Stimulated activated CD4-positive, alpha-beta T cell treated with anti-CD3 and anti-CD28 coated beads, Interleukin-2, amount 100 ng/mL, for 4 hours (primary cell): ENCODE measurements at places on chromosomes 2 and 18.

- no peak for DNase-seq
These were observed 14.3 kb downstream of the ZNF142 start for GRCh38 chr2:218645126-218645525.

- DNase-seq = no peak
These were observed 647.7 kb downstream of the BCL11A start for GRCh38 chr2:59905731-59906130.

DNA sequence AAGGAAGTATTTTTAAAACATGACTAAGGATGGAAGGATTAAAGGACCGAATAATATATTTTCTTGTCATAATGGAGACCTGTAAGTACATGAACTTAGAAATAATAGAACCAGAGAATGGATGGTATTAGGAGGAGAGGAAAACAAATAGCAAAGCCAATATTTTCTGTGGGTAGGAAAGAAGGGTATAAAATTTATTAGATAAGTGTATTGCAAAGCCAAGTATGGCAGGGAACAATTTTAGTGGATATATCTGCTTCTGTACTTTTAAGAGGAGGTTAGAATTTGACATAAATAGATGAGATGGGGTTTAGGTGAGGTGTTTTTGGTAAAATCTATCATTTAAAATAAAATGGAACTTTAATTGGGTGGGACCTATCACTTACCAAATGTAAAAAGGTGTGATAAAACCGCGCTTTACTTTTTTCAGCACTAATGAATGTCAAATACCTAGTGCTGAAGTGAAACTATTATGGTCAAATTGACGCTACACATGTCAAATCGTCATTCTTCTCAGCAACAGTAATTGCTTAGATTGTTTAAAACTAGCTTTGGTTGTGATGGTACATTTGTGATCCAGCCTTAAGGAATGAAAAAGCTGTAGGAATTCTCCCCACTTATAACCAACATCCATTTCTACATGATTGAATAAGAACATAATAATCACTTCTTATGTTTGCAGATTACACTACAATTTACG is 78.1 kb upstream of the ZEB2 start:
- no peak for DNase-seq

GRCh38 chr2:142682528-142682927 is 194.9 kb upstream of the KYNU start:
- no peak for DNase-seq

DNA sequence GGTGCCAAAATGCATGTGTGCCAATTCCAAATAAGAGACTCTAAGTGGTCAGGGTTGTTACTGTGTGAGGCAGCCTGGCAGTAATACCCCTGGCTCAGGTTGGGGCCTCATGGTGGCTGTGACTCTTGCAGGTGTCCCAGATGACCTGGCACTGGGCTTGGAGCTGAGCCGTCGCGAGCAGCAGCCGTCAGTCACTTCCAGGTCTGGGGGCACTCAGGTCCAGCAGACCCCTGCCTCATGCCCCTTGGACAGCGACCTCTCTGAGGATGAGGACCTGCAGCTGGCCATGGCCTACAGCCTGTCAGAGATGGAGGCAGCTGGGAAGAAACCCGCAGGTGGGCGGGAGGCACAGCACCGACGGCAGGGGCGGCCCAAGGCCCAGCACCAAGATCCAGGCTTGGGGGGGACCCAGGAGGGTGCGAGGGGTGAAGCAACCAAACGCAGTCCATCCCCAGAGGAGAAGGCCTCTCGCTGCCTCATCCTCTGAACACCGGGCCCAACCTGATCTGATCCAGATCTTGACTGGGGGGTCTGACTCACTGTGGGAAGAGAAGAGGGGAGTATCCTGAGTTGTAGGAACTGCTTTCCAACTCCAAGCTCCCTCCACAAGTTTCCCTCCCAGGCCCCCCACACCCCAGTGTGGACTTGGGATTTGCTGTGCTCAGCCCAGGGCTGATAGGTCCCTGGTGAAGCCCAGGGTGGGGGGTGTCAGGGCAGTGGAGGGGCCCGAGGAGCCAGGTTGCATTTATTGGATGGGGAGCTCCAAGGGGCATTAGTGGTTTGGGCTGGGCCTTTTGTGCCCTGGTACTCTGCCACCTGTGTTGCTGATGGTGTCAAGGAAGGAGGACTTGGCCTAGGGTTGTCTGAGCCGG is 5.6 kb downstream of the DNAJB2 start:
- no peak for DNase-seq

GRCh38 chr2:86301009-86301408 is 36.4 kb downstream of the REEP1 start:
- DNase-seq = no peak

DNA sequence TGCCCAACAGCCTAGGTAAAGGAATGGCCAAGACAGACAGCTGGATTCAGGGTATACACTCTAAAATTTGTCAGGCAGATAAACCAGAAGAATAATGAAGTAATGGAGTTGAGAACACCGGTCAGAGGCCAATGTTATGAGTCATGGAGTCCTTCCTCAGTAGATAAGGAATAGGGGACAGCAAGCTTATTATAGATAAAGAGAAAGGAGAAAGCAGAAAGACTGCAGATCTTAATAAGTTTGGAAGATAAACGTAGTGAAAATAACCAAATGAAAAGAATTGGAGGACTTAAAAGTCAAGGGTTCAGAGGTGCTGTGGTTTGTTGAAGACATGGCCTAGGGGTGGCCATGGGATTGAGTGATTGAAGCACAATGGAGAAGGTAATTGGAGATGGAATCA is 63.5 kb upstream of the NFE2L2 start:
- DNase-seq = no peak
